ENCODE measurements at places on chromosomes 13 and 19.
A peak's percentile ranks its signal among the peaks of the same experiment; 100 is the strongest.

DNA sequence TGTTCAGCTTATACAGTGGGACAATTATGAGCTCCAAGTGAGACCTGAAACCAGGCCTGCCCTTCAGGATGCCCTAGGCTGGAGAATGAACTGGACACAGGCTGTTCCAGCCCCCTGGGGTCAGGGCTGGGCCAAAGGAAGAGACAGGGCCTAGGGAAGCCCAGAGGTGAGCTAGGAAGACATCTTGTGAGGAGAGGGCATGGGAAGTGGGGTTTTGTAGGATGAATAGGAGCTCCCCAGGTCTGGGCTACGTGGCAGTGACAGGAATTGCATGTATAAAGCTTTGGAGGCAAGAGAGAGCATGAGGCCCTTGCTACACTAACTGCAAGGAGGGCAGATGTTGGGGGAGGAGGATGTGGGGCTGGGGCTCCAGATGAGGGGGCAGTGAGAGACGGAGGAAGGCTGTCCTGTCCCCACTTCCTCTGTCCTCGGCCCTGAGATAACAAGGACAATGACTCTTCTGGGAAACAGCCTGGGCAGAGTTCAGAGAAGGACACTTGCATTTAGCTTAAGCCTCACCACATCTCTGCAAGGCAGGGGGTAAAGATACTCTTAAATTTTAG, 1.5 kb upstream of the TBXA2R start:
- DNase-seq, result no peak

DNA sequence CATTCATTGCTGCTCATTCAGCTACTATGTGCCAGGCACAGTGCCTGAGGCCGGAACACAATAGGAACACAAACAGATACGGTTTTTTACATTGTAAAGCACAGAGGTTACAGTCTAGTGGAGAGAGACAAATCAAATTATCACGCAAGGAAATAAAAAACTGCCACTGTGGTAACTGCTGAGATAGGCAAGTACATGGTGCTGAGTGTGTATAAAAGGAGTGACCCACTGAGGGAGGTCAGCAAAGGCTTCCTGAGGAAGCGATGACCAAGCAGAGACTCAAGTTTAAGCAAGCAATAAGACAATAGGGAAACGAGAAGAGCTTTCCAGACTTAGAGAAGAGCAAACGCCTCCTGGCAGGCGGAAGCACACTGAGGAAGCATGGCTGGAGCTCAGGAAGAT, 56.4 kb downstream of the NUFIP1 start:
- peak; percentile 33 for DNase-seq

- DNase-seq, result no peak
Observed at GRCh38 chr13:53038993-53039392, 10.4 kb downstream of the OLFM4 start.

GRCh38 chr13:45292176-45292575, 48.8 kb downstream of the TPT1 start:
- no peak for DNase-seq

DNA sequence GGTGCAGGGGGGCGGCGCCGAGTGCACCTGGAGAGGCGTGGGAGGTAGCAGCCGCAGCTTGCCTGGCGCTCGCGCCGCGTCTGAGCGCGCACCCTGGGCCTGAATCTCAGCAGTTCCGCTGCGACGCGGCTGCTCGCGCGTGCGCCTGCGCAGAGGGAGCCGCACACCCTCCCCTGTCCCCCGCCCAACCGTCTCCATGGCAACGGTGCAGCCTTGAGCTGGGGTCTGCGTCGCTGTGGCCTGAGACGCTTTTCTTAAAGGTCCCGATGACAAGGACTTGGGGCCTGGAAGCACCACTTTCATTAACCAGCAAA, at the start of gene PNMA8B:
Gene PNMA8B (minus strand): TSS at position 82 of the 314 bp plus-strand sequence. CDS start 402 bp downstream, outside the sequence.
- no peak for DNase-seq

- no peak for DNase-seq
Observed at GRCh38 chr13:85262499-85262898, 536.7 kb downstream of the SLITRK6 start.

DNA sequence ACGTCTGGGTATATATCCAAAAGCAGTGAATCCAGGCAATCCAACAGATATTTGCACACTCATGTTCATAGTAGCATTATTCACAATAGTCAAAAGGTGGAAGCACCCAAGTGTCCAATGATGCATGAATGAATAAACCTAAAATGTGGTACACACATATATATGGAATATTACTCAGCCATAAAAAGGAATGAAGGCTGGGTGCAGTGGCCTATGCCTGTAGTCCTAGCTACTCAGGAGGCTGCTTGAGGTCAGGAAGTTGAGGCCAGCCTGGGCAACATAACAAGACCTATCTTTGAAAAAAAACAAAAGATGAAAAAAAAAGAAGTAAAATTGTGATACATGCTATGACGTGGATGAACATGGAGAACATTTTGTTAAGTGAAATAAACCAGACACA, 10.4 kb upstream of the USP12 start:
- no peak for DNase-seq

DNA sequence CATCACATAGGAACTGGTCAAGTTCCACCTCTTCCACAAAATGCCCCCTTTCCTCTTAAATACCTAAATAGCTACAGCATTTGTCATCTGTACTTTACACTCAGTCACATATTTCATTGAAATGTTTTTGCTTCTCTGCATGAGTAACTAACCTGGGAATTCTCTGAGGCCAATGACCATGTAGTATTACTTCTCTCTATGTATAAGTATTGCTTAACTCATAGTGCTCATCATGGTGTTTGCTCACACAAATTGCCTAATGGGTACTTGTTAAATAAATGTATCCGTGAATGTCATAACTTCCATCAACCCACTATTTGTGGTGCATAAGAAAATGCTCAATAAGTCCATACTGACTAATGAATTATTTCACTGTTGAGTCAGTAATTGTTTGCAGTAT, 115.5 kb downstream of the FGF14 start:
- peak; percentile 98 for DNase-seq

- DNase-seq, result no peak
Observed at GRCh38 chr13:81872581-81872980, 1531.7 kb upstream of the SPRY2 start.

DNA sequence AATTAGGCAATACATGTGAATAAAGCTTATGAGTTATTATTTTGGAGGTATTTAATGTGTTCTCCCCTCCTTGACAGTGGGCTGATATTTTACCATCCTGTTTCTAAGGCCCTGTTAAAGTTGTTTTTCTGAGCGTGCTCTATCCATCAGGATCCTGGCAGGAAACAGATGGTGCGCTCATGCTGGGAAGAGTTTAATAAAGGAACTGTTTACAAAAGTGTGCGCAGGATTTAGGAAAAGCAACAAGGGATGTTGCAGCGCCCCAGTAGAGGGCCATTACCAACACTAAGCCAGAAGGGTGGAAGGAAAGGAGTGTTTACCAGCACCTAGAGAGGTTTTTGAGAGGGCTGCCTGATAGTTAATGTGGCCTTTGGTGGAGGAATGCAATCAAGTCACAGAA, 374.5 kb downstream of the KCNRG start:
- no peak for DNase-seq

- no peak for DNase-seq
Observed at GRCh38 chr19:14004619-14005348, 1.3 kb downstream of the RFX1 start.
